H9 (cell line): ENCODE measurements at places on chromosomes 4 and X.
A peak's percentile ranks its signal among the peaks of the same experiment; 100 is the strongest.

DNA sequence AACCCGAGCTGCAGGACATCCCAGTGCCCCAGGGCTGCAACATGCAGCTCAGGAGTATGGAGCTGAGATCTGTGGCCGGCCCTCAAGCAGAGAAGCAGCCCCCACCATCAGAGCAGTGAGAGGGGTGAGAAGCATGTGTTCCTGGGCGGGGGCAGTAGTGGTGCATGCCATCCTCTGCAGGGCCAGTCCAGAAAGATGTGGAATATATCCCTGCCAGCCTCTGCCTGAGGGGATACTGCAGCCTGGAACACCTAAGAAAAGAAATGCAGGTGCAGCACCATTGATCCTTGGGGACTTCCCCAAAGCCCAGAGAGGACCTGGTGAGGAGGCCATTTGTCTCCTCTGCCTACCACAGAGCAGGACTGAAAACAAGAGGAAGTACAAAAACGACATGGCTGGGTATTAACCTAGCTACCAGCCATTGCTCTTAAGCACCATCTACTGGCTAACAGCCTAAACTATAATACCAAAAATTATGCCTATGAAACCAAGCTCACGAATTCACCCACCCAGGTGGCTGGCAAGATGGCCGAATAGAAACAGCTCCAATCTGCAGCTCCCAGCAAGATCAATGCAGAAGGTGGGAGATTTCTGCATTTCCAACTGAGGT lies 158.8 kb downstream of the ADGRA3 start:
- no peak overlapping the region for H3K27ac ChIP-seq
- peaks cover 6% of the 10 kb centered on the region; the same call in 2 of the 3 replicates for H3K36me3 ChIP-seq
- peaks cover 4% of the 10 kb centered on the region; the same call in 1 of the 2 replicates for H3K4me1 ChIP-seq
- H3K27me3 ChIP-seq: no peaks in the 10 kb centered on the region

GRCh38 chr4:106569146-106570031 lies 200.8 kb upstream of the GIMD1 start:
- H3K4me3 ChIP-seq: no peak overlapping the region
- no peak overlapping the region for H3K27ac ChIP-seq
- no peaks in the 10 kb centered on the region for H3K4me1 ChIP-seq
- H3K36me3 ChIP-seq: no peaks in the 10 kb centered on the region
- DNase-seq: no peak
- H3K27me3 ChIP-seq: no peaks in the 10 kb centered on the region

- H3K4me1 ChIP-seq: peaks cover 2% of the 10 kb centered on the region; the same call in 1 of the 2 replicates
- DNase-seq: no peak
- no peaks in the 10 kb centered on the region for H3K27me3 ChIP-seq
Observed at GRCh38 chrX:15834827-15835595, 19.6 kb downstream of the AP1S2 start.

DNA sequence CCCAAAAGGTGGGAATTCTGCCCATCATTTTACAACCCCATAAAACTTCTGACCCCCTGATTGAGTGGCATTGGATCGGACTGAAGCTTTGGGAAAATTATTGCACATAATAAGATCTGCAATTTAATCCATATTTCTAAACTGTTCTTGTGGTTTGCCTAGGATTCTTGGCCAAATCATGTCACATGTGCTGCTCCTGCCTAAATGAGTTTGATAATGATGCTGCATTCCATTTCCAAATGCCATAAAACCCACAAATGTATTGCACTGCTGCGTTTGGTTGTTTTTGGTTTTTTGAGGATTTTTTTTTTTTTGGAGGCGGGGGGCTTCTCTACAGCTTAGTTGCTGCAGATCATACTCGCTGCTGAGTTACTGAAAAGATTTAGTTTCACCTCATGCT lies 153.6 kb downstream of the QDPR start:
- H3K36me3 ChIP-seq: peaks cover 9% of the 10 kb centered on the region
- no peak overlapping the region for H3K4me3 ChIP-seq
- DNase-seq: no peak

GRCh38 chrX:13283512-13283911 lies 36.3 kb downstream of the ATXN3L start:
- peaks cover 20% of the 10 kb centered on the region for H3K36me3 ChIP-seq
- H3K4me1 ChIP-seq: peaks cover 2% of the 10 kb centered on the region; the same call in 1 of the 2 replicates
- H3K27me3 ChIP-seq: no peaks in the 10 kb centered on the region
- DNase-seq: peak; percentile 64
- H3K4me3 ChIP-seq: no peak overlapping the region

DNA sequence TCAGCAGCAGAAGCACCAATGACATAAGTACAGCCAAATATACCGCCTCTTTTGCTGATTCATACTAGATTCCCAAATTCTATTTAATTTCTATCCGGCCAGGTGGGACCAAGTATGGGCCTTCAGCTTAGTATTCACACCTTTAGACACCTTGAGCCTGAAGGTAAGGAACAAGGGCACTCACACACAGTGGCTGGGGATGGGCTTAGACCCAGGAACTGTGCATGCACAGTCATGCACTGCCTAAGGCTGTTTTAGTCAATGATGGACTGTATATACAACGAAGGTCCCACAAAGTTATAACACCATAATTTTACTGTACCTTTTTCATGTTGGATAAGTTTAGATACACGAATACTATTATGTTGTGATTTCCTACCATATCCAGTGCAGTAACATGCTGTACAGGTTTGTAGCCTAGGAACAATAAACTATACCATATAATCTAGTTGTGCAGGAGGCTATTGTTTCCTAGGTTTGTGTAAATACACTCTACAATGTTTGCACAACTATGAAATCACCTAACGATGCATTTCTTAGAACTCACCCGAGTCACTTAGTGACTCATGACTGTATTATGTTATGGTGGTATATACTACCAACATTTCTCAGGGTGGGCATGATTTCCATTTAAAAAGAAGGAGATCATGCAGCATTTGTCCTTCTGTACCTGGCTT lies 9.7 kb upstream of the CLNK start:
- no peak for DNase-seq
- H3K27ac ChIP-seq: no peak overlapping the region
- no peaks in the 10 kb centered on the region for H3K4me1 ChIP-seq
- no peaks in the 10 kb centered on the region; the same call in 2 of the 3 replicates for H3K36me3 ChIP-seq
- no peaks in the 10 kb centered on the region for H3K27me3 ChIP-seq
